Fibroblast of lung (primary cell): ENCODE measurements at places on chromosomes 4 and X. TPM values are rescaled to one million over a fixed set of nuclear protein-coding genes. Genes with fewer than 3 reads are reported as not detected.

Gene NIPAL1
- under 0.01 TPM in 1 of 2 replicates, not detected in the other for total RNA-seq

Gene ASB12
- not detected in 2 replicates for total RNA-seq

Gene PRRG1
- 6.2 and 10.2 TPM in 2 replicates for total RNA-seq

Gene AKAP4
- total RNA-seq, result not detected in 2 replicates

Gene RBM47
- 1.8 and 2.3 TPM in 2 replicates for total RNA-seq
